ENCODE measurements at places on chromosomes 5 and 9. TPM values are rescaled to one million over a fixed set of nuclear protein-coding genes. Genes with fewer than 3 reads are reported as not detected.

PCDHGA7 gene
- total RNA-seq = 0.90 TPM

FBP2 gene
- total RNA-seq = not detected

PCDHA9 gene
- total RNA-seq = not detected

STPG3 gene
- not detected for total RNA-seq

PSAT1 gene
- total RNA-seq = 158 TPM

TNFAIP8 gene
- total RNA-seq = 17.6 TPM

C5orf58 gene
- total RNA-seq = not detected

PCDHGB6 gene
- total RNA-seq = 0.07 TPM

LPAR1 gene
- total RNA-seq = 17.9 TPM

FSTL4 gene
- total RNA-seq = 4.1 TPM

IFNK gene
- total RNA-seq = not detected

NFIB gene
- 10.1 TPM for total RNA-seq

SV2C gene
- not detected for total RNA-seq

PTPA gene
- total RNA-seq = 134 TPM

CCDC152 gene
- not detected for total RNA-seq

ADCY2 gene
- not detected for total RNA-seq

TMEM252 gene
- not detected for total RNA-seq

SPOCK1 gene
- 17.0 TPM for total RNA-seq

OR1Q1 gene
- total RNA-seq = not detected

CNTLN gene
- 5.7 TPM for total RNA-seq

TLR4 gene
- 0.09 TPM for total RNA-seq

RNF208 gene
- 1.4 TPM for total RNA-seq

CD180 gene
- total RNA-seq = not detected

PHYHD1 gene
- total RNA-seq = not detected

SLC31A2 gene
- total RNA-seq = 7.6 TPM

Measured in A549 treated with GW870086 at 1 μM for 4 hours (cell line).